ENCODE measurements at places on chromosomes 1 and 21.

GRCh38 chr1:77076759-77077158, 142.5 kb downstream of the PIGK start:
- DNase-seq = no peak

- DNase-seq = no peak
These were observed 262.1 kb upstream of the PKN2 start for GRCh38 chr1:88421997-88422396.

DNA sequence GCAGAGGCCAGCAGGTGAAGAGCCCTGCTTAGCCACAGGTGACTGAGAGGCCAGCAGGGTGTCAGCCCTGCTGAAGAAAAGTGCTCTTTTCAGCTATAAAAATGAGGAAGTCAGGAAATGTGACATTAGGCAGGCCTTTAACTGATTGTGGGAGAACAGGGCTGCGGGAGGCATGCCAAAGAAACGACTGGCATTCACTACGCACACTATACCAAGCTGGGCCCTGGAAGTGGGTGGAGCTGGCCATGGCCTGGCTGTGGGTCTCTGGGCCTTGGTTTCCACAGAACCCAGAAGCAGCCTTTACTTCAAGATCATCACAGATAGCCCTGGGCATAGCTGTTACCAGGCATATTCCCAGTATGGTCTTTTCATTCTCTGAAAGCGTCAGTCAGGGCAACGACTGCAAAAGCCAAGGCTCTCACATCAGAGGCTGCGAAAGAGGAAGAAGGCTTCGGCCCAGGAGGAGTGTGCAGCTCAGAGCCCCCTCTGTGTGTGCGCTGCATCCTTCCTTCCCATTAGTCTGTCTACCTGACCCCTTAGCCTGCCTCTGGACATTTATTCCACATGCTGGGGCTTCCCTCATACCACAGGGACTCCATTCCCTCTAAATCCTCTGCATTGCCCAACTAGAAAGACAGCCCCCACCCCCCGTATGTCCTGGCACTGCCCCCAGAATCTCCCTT, 14.3 kb downstream of the SLC2A1 start:
- DNase-seq = no peak

GRCh38 chr1:63486629-63487028, 36.4 kb downstream of the ITGB3BP start:
- DNase-seq = no peak

DNA sequence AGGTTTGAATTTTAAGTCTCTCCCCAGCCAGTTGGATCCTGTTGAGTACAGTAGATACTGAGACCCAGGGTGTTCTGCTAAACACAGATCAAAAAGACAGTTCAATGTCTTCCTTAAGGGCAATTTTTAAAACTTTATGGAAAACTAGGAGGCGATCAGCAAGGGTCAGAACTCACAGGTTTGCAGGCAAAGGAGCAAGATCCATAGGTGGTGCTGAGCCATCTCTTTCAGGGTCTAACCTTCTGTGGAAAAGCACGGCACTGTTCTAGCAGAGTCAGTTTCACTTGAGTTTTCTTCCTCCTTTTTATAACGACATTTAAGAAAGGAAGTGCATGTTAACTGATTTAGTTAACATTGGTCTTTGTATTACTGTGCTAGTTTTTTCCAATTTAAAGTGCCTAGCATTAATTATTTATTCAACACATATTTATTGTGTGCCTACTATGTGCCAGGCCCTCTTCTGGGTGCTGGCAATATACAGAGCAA, at the start of gene CD84:
Gene CD84, minus strand, starts transcription at position 281 of the 486 bp plus-strand sequence. Its CDS starts 59 bp downstream, at position 222.
- no peak for DNase-seq

- DNase-seq = no peak
These were observed at the start of gene TACSTD2 for GRCh38 chr1:58576727-58577653. TACSTD2 (minus strand) TSS chr1:58577252; CDS start chr1:58577156, 96 bp downstream.

- DNase-seq = no peak
These were observed 44.8 kb upstream of the TENT5C start for GRCh38 chr1:117561071-117561470.

GRCh38 chr1:80218112-80218511, 1211.6 kb upstream of the ADGRL4 start:
- DNase-seq = no peak

Data from stimulated activated CD8-positive, alpha-beta memory T cell treated with anti-CD3 and anti-CD28 coated beads, Interleukin-4, amount 100 ng/mL, for 1 hour (primary cell).